NAMALWA (cell line): ENCODE measurements at places on chromosomes 12 and 14.

GRCh38 chr14:93323600-93324174 lies 9.1 kb downstream of the BTBD7 start:
- DNase-seq, result no peak

- DNase-seq, result no peak
These were observed 96.6 kb downstream of the SYT1 start for GRCh38 chr12:78961171-78961570.

DNA sequence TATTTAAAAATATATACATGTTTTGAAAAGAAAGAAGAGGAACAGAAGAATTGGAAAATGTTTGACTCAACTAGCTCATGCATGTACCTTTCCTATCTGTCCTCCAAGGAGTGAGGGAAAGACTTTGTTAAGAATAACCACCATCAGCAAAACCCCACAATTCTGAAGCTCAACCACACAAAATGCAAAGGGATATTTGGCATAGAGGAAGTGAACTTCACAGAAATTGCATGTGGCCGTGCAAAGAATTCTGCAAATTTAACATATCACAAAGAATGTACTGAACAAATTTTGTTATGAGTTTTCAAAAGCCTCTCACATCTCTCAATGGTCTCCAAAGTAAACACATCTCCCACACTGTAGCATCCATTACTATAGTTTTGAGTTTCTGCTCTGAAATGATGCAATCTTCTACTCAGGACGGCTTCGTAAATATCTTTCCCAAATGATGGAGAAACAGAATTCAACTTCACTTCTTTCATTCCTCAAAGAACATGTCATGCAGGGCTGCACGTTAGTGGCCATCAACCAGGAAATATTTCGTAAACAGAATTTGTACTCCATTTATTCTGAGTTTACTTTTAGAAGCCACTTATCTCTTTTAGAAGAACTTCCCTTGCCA lies 17.6 kb downstream of the DUSP6 start:
- DNase-seq, result no peak

DNA sequence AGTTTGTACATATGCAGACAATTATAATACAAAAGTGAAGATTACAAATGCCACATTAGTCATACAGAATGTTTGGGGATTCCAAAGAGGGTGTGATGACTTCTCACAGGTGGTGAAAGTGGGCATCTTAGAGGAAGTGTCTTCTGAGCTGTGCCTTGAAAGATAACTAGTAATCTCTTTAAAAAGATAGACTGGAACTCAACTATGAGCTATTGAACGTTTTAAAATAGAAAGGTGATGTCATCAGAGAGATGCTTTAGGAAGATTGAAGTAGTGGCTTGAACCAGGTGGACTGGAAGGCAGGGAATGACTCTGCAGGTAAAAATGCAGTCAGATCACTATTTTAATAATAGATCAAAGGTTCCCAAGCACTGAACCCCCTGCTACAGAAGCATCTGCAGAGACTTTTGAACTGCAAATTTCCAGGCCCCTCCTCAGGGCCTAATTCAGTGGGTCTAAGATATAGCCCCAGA lies 50.3 kb downstream of the SYT1 start:
- no peak for DNase-seq

DNA sequence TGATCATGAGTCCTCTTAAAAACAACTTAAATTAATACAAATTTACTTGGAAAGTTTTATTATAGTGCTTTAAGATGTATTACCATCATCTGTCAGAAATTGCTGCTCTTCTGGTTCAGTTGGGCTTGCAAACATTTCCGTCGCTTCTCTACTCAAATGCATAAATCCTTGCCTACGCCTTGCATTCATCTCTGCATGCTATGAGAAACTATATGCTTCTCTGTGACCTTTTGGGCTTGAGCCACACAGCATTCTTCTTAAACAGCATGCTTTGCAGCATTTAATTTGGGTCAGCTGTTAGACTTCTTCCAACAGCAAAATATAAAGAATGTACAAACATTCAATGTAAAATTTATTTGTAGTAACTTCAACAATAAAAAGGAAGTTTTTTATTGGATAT lies 305.7 kb upstream of the FLRT2 start:
- DNase-seq, result no peak

GRCh38 chr12:94089891-94090290 lies 58.5 kb upstream of the PLXNC1 start:
- no peak for DNase-seq

GRCh38 chr12:56699020-56699661 lies 11.1 kb upstream of the PTGES3 start:
- DNase-seq, result no peak

DNA sequence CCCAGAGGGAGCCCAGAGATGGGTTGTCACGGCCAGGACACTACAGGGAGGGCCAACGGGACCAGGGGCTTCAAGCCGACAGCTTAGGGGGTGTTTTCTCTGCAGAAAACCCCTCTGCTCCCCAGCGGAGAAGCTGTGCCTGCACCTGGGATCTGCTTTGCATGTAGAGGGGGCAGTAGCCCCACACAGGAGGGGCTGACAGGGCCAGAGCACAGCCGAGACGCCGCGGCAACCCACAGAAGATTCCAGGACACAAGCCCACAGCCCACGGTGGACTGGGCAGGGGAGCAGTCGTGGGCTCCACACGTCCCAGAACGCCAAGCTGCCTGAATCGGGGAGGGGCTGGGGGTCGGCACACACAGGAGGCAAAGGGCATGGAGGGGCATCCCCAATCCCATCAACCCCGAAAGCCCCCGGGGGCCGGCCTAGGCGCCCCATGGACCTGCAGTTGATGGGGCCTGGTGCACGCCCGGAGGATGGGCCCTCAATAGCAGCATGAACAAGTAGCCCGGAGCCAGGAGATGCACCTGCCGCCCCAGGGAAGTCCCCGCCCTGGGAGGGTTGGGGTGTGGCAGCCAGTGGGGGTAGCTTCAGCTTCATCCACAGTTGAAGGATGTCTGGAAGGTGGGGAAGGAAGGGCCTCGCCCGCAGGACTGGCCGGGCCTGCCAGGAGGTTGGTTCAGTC lies 30.5 kb upstream of the TMEM179 start:
- no peak for DNase-seq

DNA sequence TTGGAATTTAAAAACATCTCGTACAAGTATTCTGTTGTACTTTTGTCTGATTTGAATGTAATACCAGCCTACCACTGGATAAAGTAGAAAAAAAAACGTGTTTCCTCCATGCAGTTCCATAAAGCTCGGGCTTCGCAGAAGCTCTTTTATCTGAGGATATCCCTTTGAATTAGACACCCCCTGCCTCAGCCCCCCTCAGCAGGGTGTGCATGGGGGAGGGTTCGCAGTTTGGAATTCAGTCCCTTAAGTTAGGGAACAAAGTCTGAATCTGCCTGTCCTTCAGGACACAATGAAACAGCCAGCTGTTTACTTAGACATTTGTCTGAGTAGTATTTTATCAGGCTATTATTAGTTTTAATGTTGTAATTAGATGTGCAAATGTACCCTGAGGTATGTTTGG lies 234.0 kb upstream of the CAND1 start:
- no peak for DNase-seq

GRCh38 chr12:45587012-45587411 lies 142.5 kb upstream of the ARID2 start:
- no peak for DNase-seq

GRCh38 chr12:77746096-77746495 lies 84.6 kb upstream of the NAV3 start:
- peak; percentile 83 for DNase-seq

DNA sequence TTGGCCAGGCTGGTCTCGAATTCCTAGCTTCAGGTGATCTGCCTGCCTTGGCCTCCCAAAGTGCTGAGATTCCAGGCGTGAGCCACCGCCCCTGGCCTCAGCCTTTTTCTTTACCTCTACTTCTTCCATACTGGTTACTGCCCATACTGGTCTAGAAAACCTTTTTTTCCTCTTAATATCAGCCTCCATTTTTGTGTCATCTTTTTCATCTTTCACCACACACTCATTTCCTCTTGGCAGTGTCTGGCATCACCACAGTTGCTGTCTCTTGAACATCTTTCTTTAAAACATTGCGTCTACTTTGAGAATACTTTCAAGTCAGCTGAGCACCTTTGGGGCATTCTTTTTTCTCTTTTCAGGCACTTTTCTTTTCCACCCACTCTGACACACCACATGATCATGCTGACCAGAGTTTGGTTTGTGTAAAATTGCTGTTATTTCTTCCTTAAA lies 32.7 kb downstream of the DDX47 start:
- DNase-seq, result no peak

- DNase-seq, result no peak
These were observed 4.6 kb downstream of the SIX1 start for GRCh38 chr14:60644666-60645065.

- peak; percentile 49 for DNase-seq
These were observed 105.6 kb downstream of the GPR135 start for GRCh38 chr14:59359431-59360124.

DNA sequence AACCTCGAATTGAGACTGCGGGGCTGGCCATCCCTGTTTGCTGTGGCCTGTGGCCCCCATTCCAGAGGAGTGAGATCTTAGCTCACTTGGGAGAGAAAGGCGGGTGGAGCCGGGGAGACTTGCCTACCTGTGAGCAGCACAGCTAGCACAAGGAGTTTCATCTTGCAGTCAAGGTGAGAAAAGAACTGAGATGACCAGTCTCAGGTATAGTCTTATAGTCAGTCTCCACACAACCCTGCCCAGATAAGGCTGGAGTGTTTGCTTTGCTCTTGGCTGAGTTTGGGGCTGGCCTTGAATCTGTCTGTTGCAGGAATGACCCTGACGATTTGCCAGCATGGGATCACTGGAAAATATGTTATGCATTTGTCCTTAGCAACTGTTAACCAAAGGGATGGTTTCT lies at the start of gene PLA2G1B:
Gene PLA2G1B (minus strand): TSS at position 187 of the 400 bp plus-strand sequence. CDS start 26 bp downstream, at position 161.
- no peak for DNase-seq

GRCh38 chr12:122870163-122870842 lies 25.6 kb downstream of the VPS37B start:
- no peak for DNase-seq

DNA sequence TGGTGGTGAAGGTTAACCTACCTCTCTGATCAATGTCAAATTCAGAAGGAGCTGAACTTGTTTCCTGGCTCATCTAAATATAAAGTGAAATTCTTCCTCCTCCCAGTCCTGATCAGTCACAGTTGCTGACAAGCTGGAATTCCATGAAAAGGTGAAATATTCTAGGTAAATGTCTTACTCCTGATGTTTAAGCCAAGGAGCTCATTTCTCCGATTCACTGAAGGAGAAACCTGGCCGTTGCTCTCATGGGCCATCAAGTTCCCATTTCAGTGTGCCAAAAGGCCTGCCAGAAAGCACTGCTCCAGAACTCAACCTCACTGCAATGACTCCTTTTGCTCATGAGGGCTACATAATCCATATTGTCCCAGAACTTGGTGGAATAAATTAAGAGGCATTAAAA lies 707.5 kb downstream of the GALC start:
- no peak for DNase-seq

DNA sequence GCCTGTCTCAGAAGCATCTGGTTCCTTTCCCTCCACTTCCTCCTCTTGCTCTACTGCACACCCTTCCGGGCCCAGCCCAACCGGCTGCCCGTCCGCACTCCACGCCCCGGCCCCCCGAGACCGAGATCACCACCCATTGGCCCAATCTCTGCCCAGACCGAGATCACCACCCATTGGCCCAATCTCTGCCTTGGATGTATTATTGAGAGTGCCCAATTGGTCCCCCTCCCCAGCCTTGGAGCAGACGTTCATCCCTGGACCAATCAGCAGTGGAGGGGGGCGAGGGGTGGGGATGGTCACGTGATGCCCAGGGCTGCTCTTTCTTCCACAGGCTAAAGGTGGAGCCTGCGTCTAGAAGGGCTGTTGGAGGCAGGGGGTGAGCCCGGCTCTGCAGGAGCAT lies 75.6 kb upstream of the TMEM132C start:
- no peak for DNase-seq

DNA sequence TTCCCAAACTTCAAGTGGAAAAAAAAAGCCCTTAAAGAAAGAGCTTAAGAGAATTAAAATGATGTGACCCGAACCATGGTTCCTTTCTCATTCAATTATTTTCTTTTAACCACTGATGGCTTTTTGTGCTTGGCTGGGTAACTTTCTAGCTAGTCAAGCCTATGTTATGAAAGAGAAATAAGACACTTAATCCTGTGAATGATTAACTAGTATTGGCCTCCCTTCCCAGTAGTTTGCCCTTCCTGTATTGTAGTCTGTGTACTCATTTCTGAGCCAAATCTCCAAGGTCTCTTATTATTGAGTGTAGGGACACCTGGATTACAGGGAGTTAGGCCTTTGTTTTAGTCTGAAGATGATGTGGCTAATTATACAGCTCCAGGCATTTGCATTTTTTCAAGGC lies 353.0 kb downstream of the RAD51B start:
- no peak for DNase-seq

DNA sequence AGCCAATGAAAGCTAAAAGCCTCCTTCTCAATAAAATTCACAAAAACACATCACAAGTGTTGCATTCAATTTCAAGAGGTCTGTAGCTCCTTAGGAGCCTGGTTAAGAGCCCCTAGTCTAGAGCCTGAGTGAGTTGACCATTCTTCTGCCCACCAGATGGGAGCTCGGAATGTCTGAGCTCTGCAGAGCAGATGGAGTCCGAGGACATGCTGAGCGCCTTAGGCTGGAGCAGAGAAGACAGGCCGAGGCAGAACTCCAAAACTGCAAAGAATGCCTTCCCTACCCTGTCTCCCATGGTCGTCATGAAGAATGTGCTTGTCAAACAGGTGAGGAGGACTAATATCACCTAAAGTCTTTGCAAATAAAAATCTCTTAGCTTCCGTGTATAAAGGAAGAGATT lies 11.6 kb downstream of the CIPC start:
- DNase-seq, result no peak

- no peak for DNase-seq
These were observed 224.3 kb downstream of the NEDD1 start for GRCh38 chr12:97131220-97131981.

GRCh38 chr12:125228519-125229260 lies 163.5 kb downstream of the AACS start:
- DNase-seq, result peak; percentile 36

DNA sequence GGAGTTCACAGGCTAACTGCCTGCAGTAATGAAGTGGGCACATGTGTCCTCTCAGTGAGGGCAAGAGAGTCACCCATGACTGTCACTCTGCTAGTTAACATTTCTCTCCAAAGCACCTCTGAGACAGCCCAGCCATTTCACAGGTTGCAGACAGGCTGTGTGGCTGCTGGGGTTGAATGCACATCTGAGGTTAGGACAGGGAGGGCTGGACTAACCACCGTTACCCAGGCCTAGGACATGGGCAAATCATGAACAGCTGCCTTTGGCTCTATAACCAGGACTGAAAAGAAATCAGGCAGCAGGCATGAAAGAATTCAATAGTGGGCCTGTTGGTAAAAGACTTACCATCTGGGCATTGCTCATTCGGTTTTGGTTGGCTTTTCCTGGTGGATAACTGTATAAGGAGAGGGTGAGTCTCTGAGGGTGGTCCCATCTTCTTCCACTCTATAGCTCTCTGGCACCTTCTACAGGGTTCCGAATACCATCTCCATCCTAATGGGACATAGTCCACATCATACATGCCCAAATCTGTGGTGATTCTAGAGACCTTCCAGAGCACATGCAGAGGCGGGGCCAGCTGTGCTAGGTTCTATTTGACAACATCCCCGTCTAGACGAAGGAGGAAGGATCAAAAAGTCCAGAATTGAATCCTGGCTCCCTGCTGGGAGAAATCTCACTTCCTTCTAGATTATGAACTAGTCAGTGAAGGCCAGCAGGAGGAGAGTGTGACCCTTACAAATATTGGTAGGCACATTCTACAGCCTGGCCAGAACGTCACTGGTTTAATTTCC lies 10.8 kb downstream of the CRACR2A start:
- DNase-seq, result no peak
